ENCODE measurements at places on chromosomes 13 and 19.

DNA sequence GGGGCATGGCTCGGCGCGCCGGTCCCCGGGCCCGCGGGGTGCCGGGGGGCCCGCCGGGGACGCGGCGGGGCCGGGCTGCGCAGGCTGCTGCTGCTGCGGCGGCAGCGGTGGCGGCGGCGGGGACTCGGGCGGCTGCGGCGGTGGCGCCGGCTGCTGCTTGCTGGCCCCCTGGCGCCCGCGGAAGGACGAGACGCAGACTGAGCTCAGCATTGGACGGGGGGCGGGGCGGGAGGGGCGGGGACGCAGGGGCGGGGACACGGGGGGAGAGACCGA, 368 bp downstream of the KCNC3 start:
- no peak for DNase-seq

GRCh38 chr19:49874503-49875157, 2.5 kb downstream of the AKT1S1 start:
- no peak for DNase-seq

- no peak for DNase-seq
These were observed 63.7 kb upstream of the NPAS1 start for GRCh38 chr19:46955813-46956371.

GRCh38 chr13:110957181-110957884, 42.5 kb upstream of the ANKRD10 start:
- DNase-seq: no peak

DNA sequence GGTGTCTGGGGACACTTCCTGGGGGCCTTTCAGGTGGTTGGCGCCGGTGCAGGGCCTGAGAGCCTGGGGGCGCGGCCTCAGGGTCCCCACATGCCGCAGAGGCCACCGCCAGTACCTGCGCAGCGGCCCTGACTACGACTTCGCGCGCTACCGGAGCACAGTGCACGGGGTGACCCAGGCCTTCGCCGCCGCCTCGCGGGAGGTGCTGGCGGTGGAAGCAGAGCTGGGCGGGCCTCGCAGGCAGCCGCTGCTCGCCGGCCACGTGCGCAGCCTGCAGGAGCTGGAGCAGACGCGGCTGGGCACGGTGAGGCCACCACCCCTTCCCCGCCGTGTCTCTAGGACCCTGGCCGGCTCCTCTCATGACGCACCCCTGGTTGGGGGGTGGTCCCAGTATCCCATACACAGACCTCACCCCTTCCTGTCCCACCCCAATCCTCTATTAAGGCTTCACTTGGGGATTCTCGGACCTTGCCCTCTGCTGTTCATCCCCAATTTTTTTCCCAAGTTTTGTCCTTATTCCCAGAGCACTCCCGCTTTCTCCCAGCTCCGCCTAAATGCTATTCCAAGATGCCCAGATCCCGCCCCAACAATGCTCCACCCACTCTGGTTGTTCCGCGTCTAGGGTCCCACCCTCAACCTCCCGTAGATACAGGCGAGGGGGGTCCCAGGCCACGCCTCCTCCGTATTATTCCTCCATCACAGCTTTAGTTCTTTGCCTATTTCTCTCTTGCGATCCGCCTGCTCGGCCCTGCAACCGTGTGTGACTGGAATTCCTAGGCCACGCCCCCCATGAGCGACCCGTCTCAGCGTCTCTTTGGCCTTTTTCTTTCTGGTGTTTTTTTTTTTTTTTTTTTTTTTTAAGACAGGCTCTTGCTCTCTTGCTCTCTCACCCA, 1.0 kb downstream of the REX1BD start:
- no peak for DNase-seq

DNA sequence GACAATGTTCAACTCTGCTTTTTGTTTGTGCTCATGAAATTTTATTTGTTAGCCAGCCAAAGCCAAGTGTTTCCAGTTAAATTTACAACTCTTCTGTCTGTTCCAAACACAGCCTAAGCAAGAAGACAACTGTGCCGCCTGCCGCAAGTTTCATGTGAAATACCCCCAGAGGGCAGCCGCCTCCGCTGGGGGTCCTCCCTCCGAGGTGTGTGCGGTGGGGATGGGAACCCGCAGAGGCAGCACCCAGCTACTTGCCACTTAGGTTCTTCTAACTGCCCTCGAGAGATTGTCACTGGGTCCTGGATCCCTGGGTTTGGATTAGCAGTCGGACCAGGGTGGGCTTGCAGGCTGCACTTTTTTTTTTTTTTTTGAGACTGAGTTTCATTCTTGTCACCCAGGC, 28.5 kb downstream of the ATP11A start:
- DNase-seq: no peak

- DNase-seq: no peak
These were observed 83.0 kb downstream of the FLT1 start for GRCh38 chr13:28411831-28412353.

- DNase-seq: no peak
These were observed 16.3 kb downstream of the DOCK9 start for GRCh38 chr13:98961503-98962105.

GRCh38 chr19:42317535-42317934, 4.4 kb downstream of the TMEM145 start:
- DNase-seq: no peak

- DNase-seq: no peak
These were observed 649.2 kb downstream of the DACH1 start for GRCh38 chr13:71217827-71218226.

- DNase-seq: no peak
These were observed 572.0 kb downstream of the IRS2 start for GRCh38 chr13:109214393-109214792.

GRCh38 chr19:19224852-19225494, 13.2 kb downstream of the NCAN start:
- DNase-seq: no peak

DNA sequence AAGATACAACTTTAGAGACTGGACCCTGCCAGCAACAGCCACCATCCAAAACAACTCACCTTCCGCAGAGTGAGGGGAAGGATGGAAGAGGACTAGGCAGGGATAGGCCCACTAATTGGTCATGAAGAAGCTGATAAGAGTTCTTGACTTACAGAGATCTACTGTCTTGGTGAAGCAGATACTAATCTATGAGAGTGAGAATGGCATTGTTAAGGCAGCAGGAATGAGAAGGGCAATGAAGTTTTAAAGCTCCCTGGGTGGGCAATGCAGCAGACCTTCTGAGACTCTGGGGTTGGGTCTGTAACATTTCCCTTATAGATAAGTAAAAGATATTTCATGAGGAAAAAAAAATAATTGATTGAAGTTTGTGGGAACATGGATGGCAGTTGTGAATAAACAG, 63.7 kb downstream of the KLF12 start:
- DNase-seq: no peak

DNA sequence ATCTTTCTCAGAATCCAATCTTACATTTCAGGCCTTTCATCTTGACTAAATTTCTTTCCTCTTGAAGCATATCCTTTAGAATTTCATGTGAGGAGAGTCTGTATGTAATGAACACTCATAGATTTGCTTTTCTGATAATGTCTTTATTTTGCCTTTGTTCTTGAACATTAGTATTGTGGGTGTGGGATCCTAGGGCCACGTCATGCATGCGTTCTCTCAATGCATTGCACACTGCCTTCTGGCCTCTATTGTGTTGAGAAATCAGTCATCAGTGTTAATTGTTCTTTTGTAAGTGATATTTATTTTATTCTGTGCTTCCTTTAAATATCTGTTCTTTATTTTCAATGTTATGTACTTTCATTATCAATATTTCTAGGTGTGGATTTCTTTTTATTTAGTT, 364.9 kb downstream of the OXGR1 start:
- DNase-seq: no peak

DNA sequence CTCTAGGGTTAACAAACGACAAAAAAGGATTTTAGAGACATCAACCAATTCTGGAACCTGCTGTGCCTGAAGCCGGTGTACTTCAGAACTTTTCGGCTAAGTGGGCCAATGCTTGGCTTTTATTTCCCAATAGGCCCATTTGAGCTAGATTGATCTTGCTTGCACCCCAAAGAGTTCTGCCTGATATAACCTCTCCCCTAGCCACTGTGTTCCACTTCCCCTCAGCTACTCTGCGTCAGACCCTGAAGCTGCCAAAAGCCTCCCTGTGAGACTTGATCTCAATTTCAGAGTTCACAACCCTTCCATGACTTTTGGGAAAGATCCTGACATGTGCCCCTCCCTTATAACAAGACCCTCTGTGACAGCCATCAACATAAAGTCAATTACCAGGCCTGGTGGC, 5.6 kb upstream of the SIGLEC14 start:
- no peak for DNase-seq

DNA sequence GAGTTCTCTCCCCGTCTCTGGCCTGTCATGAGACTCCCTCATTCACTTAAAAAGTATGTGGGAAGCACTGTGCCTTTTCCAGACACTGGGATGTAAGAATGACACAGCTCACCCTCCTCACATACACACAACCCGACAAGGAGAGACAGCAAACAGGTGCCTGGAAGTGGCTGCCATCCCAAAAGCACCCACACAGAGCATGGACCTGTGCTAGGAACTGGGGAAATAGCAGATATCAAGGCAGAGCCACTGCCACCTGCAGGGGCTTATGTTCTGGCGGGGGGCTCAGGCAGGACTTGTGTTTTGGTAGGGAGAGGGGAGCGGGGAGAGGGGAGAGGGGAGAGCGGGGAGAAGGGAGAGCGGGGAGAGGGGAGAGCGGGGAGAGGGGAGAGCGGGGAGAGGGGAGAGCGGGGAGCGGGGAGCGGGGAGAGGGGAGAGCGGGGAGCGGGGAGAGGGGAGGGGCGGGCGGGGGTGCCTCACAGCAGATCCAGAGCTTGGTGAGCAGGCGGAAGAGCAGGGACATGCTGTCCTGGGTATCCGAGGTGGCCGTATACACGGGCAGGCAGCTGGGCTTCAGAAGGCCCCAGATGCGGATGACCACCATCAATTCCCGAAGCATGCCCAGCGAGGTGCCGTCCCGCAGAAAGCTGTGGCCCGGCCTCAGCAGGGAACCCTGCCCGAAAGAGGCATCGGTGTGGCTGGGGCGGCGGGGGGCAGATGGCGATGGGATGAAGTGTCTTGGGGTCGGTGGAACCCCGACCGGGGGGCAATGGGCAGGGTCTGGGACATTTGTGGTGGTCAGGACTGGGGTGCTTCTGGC, 12.2 kb downstream of the CFD start:
- DNase-seq: no peak

Data from stromal cell of bone marrow (primary cell).